H1 (cell line): ENCODE measurements at places on chromosomes 3 and 15. TPM values are rescaled to one million over a fixed set of nuclear protein-coding genes. Genes with fewer than 3 reads are reported as not detected.

DNA sequence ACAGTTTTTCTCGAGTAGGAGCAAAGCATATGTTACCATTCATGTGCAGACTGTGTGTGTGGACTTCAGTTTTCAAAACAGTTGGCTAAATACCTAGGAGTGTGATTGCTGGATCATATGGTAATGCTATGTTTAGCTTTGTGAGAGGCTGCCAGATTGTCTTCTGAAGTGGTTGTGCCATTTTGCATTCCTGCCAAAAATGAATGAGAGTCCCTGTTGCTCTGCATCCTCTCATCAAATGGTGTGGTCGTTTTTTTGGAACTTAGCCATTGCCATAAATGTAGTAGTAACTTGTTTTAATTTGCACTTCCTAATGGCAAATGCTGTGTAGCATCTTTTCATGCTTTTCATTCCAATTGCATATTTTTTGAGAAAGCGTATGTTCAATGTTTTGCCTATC lies 77.2 kb upstream of the NDN start:
- H3K36me3 ChIP-seq, result no peaks in the 10 kb centered on the region
- H3K4me3 ChIP-seq, result no peak overlapping the region
- no peaks in the 10 kb centered on the region for H3K4me1 ChIP-seq
- no peak overlapping the region for H3K27ac ChIP-seq
- no peaks in the 10 kb centered on the region for H3K27me3 ChIP-seq
- no peak for DNase-seq

The ELL3 gene
- total RNA-seq, result 9.2 and 11.0 TPM in 2 replicates

- no peak for DNase-seq
- no peaks in the 10 kb centered on the region for H3K27me3 ChIP-seq
- H3K4me3 ChIP-seq, result no peak overlapping the region
- H3K27ac ChIP-seq, result no peak overlapping the region
- H3K4me1 ChIP-seq, result peaks cover 2% of the 10 kb centered on the region
- no peaks in the 10 kb centered on the region for H3K36me3 ChIP-seq
Observed at GRCh38 chr3:122937745-122938144, 89.8 kb downstream of the SEMA5B start.

The APOD gene
- not detected in 2 replicates for total RNA-seq

DNA sequence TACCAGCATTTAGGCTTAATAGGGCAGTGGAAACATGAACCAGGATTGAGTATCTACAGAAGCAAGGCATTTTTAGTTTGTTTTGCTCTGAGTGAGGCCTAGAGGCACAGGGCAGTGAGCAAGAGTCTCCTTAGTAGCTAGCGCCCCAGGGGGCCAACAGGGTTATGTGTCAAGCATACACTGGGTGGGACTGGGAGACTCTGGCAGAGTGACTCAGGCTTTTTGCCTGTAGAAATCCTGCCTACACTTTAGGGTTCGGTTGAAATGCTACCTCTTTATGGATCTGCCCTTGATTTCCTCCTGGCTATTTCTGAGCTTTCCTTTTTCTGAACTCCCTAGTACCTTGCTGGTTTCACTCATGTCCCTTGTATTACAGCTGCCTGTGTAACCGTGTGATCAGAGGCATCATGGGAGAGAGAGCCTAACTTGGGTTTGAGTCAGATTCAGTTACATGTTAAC lies 72.2 kb downstream of the TOP2B start:
- no peaks in the 10 kb centered on the region; the same call in 1 of the 2 replicates for H3K36me3 ChIP-seq
- no peak overlapping the region for H3K27ac ChIP-seq
- no peaks in the 10 kb centered on the region for H3K27me3 ChIP-seq
- peaks cover 2% of the 10 kb centered on the region; the same call in 1 of the 2 replicates for H3K4me1 ChIP-seq

DNA sequence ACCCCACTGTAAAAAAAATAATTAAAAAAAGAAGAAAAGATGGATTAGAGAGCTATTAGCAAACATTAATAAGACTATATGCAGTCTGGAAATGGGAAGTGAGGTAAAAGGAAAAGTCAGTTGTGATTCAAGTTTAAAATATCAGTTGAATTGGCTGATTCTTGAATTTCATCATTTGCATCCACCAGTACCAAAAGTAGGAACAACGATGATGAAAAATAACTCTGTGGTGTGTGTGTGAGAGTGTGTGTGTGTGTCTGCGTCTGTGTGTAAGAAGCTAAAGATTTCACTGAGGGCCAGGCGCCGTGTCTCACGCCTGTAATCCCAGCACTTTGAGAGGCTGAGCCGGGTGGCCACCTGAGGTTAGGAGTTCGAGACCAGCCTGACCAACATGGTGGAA lies 56.0 kb upstream of the SLC4A7 start:
- no peak for DNase-seq
- no peaks in the 10 kb centered on the region for H3K27me3 ChIP-seq
- peaks cover 4% of the 10 kb centered on the region; the same call in 1 of the 2 replicates for H3K4me1 ChIP-seq
- H3K27ac ChIP-seq, result no peak overlapping the region
- H3K36me3 ChIP-seq, result no peaks in the 10 kb centered on the region

- peak overlapping the region; percentile 55; the same call in 1 of the 2 replicates for H3K4me3 ChIP-seq
- peaks cover 32% of the 10 kb centered on the region for H3K4me1 ChIP-seq
- H3K36me3 ChIP-seq, result no peaks in the 10 kb centered on the region
- peaks cover 32% of the 10 kb centered on the region for H3K27me3 ChIP-seq
Observed at GRCh38 chr15:36877294-36877693, 223.1 kb downstream of the MEIS2 start.

- no peak for DNase-seq
- no peak overlapping the region for H3K27ac ChIP-seq
- H3K27me3 ChIP-seq, result no peaks in the 10 kb centered on the region
- H3K4me3 ChIP-seq, result no peak overlapping the region
- H3K4me1 ChIP-seq, result peaks cover 6% of the 10 kb centered on the region
Observed at GRCh38 chr15:62879770-62880169, 162.8 kb upstream of the TPM1 start.

DNA sequence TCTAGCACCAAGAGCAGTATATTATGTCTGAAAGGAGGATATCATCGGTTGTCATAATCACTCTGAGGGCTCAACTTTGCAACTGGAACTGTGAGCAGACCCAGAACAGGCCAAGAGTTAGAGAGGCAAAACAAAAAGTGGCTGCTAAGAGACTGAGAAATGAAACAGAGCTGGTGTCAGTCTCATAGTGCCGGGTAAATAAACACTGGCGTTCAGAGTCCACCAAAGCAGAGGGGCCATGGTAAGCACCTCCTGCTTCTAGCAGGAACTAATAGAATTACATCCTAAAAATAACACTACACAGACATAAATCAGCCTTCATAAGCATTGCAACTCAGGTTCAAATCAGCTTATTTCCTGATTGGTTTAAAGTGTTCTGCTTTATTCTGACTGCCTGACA lies 10.3 kb upstream of the IL12A start:
- no peak for DNase-seq
- no peaks in the 10 kb centered on the region for H3K4me1 ChIP-seq
- H3K36me3 ChIP-seq, result no peaks in the 10 kb centered on the region
- H3K27me3 ChIP-seq, result no peaks in the 10 kb centered on the region
- H3K27ac ChIP-seq, result no peak overlapping the region

DNA sequence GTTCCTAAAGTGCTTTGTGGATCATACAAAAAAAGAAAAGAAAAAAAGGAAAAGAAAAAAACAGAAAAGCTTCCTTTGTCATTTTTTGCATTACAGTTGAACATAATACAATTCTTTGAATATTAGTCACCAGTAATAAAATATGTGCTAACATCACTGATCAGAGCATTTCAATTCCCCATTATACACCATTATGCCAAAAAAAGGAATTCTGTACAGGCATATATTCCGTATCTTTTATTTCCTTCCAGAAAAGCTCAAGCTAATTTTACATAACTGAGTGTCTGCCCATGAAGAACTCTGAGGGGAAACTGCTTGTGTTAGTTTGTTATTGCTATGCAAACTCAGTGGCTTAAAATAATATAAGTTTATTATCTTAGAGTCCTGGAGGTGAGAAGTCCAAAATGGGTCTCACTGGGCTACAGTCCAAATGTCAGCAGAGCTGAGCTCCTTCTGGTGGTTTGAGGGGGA lies 377.9 kb downstream of the GAP43 start:
- H3K27me3 ChIP-seq, result no peaks in the 10 kb centered on the region
- no peak for DNase-seq
- H3K27ac ChIP-seq, result no peak overlapping the region
- no peak overlapping the region for H3K4me3 ChIP-seq
- H3K4me1 ChIP-seq, result peaks cover 6% of the 10 kb centered on the region
- H3K36me3 ChIP-seq, result no peaks in the 10 kb centered on the region

DNA sequence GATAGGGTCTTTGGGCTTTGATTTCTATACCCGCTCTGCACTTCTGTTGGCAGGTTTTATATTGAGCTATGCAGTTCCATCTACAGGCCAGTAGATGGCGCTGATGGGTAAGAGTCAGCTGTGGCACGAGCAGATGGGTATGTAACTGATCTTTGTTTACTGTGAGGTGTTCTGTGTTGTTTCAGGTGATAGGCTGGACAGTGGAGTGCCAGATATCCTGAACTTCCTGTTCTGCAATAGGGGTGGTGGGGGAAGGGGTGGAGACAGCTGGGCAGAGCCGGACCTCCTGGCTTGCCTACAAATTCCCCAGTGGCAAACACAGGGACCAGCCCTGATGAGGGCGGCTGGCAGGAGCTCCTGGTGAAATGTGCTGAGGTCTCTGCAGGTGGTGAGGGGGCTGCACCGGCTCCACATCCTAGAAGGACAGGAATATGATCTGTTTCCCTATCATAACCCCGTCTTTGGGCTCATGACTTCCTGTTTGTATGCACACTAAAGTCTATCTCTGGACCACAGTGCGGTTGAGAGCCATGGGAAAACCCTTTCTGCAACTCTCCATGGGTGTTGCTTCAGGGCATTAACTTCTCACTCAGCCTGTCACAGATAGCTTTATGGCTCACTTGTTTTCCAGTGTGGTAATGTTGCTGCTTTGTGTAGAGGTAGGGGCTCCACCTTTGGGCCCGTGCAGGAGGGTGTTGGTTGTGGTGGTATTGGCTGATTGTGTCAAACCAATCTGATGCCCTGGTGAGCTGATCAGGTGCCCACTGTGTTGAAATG lies 13.4 kb upstream of the FAM98B start:
- no peaks in the 10 kb centered on the region for H3K36me3 ChIP-seq
- H3K4me1 ChIP-seq, result peaks cover 4% of the 10 kb centered on the region; the same call in 1 of the 2 replicates
- no peaks in the 10 kb centered on the region for H3K27me3 ChIP-seq
- DNase-seq, result peak; percentile 62

The ECE2 gene
- 0.48 and 0.86 TPM in 2 replicates for total RNA-seq

The IMPG2 gene
- 0.06 and 0.08 TPM in 2 replicates for total RNA-seq

DNA sequence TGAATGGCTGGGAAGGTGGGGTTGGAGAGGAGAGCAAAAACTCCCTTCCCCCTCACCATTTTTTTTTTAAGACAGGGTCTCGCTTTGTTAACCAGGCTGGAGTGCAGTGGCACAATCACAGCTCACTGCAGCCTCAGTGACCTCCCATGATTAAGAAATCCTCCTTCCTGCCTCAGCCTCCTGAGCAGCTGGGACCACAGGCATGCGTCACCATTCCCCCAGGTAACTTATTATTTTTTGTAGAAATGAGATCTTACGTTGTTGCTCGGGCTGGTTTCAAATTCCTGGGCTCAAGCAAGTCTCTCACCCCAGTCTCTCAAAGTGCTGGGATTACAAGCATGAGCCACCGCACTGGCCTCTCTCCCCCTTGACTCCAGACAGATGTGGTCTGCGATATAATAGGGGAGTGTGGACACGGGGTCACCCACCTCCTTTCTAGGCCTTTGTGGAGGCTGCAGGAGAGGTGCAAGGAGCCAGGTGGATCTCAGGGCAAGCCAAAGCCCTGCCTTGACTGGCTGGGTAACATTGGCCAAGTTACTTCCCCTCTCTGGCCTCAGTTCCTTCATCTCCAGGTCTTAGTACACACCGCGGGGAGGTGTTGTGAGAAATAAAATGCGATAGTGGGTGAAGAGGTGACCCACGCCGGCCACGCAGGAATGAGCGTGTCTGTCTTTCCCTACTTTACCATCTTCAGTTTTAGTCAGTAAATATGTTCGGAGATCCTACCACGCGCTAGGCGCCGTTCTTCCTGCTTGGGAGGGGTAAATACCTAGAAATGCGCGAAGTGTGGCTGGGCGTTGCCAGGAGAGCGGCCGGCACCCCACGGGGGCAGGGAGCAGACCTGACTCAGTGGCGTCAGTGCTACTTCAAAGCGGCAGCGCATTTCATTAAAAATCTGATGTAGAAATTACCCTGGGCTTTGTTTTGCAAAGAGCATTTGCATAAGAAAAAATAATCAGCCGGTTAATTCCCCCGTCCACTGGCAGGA lies 20.2 kb upstream of the CORO2B start:
- peak overlapping the region; percentile 68 for H3K4me3 ChIP-seq
- no peaks in the 10 kb centered on the region for H3K36me3 ChIP-seq
- peaks cover 17% of the 10 kb centered on the region for H3K4me1 ChIP-seq
- DNase-seq, result peak; percentile 49
- H3K27me3 ChIP-seq, result peaks cover 4% of the 10 kb centered on the region; the same call in 1 of the 2 replicates
- no peak overlapping the region for H3K27ac ChIP-seq

The SOX14 gene
- 0.21 and 0.50 TPM in 2 replicates for total RNA-seq

The CX3CR1 gene
- not detected in 2 replicates for total RNA-seq

- H3K4me1 ChIP-seq, result no peaks in the 10 kb centered on the region
- no peaks in the 10 kb centered on the region for H3K27me3 ChIP-seq
- H3K4me3 ChIP-seq, result no peak overlapping the region
Observed at GRCh38 chr3:85003479-85003878, 44.7 kb downstream of the CADM2 start.

The TM2D3 gene
- total RNA-seq, result 24.2 and 28.0 TPM in 2 replicates

- DNase-seq, result no peak
- H3K36me3 ChIP-seq, result no peaks in the 10 kb centered on the region
- H3K4me1 ChIP-seq, result no peaks in the 10 kb centered on the region
- no peak overlapping the region for H3K4me3 ChIP-seq
Observed at GRCh38 chr3:20652231-20652986, 466.4 kb upstream of the SGO1 start.

DNA sequence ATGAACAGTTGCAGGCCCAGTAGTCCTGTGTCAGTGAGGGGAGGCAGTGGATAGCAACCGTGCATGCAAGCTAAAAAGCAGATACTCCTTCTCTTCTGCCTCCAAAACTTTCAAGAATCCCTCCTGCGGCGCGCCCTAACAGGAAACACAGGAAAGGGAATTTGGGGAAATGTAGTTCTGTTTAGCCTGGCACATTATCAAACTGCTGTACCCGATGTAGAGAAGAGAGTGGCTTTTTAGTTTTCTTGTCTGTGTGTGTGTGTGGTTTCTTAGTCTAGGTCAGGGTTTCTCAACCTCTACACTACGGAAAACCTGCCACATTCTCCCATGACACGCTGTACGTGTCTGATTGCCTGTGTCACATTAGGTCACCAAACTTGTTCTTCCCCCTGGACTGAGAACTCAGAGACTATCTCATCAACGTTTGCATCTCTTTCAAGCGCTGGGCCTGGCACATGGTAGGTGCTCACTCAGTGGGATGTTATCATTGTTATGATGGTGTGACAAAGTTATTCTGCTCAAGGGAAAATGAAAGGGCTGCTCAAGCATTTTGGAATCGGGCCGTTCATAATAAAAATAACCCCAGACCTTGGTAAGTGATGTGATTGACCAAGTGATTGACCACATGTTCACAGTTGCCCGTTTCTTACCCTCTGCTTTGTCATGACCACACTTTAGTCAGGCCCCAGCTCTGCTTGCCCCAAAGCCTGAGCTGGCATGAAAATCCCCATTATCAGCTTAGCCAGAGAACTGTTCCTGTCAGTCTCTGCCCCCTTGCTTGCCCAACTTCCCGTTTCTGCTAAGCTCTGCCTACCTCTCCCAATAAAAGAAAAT lies 33.2 kb downstream of the TM4SF4 start:
- no peak overlapping the region for H3K4me3 ChIP-seq
- no peaks in the 10 kb centered on the region for H3K27me3 ChIP-seq
- no peak for DNase-seq
- no peaks in the 10 kb centered on the region for H3K4me1 ChIP-seq
- no peak overlapping the region for H3K27ac ChIP-seq
- H3K36me3 ChIP-seq, result no peaks in the 10 kb centered on the region

The CTXN2 gene
- not detected in 2 replicates for total RNA-seq

GRCh38 chr15:70762469-70763119 lies 764 bp downstream of the UACA start:
- no peak for DNase-seq
- H3K4me1 ChIP-seq, result peaks cover 3% of the 10 kb centered on the region
- no peaks in the 10 kb centered on the region for H3K27me3 ChIP-seq
- no peaks in the 10 kb centered on the region for H3K36me3 ChIP-seq
- H3K27ac ChIP-seq, result no peak overlapping the region
